ENCODE measurements at places on chromosomes 3 and 15.

DNA sequence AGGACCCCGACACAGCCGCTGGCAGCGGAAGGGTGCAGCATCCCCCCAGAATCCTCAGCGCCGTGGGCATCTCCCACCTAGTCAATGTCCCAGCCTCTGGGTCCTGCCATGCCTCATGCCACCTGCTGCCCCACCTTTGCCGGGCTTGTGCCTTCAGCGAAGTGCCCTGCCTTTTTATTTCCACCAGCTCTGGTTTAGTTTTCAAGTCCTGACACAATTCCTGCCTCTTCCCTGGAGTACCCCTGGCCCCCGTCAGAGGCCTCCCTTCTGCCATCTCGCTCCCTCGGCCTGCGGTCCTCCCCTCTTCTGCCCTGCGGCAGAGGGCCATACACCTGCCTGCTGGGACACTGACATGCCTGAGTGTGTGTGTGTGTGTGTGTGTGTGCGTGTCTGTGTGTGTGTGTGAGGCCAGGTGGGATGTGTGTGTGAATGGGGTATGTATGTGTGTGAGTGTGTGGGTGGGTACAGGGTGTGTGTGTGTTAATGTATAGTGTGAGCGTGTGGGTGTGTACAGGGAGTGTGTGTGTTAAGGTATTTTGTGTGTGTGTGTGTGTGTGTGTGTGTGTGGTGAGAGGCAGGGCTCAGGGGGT is 129.9 kb downstream of the SMAD6 start:
- DNase-seq, result no peak

DNA sequence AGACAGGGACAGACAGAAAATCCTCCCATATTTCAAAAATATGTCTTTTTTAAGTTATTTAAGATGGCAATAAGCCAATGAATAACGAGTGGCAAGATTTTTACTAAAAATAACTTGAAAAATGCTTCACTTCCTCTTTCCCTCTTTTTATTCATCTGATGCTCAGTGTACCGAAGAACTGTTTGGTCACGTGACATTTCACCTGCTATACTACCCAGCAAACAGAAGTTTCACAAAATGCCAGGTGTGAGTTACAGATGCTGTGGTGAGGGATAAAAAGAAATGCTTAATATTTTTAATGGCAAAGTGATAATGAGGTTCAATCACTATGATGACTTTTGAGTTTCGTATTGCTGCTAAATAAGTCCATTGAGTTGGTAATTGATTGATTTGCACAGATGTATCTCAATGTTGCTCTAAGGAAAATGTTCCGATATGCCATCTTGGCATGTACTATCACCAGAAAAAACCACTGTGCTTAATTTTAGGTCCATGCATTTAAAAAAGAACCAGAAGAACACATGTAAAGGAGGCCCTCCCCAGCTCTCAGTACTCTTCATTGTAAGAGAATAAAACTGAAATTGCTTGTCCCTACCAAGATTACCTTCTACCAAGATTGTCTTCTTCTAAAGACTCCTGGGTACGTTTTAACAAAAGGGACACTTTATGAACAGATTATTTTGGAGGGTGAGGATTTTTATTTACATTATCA is 26.0 kb upstream of the SEC62 start:
- DNase-seq, result peak; percentile 25

- no peak for DNase-seq
Measured at GRCh38 chr3:37569991-37570390, 291.7 kb upstream of the CTDSPL start.

DNA sequence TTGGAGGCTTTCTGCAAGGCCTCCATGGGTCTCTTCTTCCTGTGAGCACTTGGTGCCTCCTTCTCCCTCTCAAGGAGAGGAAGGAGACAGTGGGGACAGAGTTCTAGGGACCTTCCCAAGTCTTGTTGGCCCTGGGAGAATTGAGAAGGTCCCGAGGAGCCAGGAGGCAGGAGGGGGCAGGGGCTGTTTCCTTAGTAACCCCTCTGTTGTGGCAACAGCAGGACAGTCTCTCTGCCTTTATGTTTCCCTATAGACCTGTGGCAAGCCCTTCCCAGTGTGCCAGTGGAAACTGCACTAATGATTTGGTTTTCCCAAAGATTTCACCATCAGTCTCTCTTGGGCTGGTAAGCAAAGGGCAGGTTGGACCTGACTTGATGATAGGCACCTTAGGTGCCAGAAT is 87.8 kb upstream of the GALNT15 start:
- DNase-seq, result no peak

DNA sequence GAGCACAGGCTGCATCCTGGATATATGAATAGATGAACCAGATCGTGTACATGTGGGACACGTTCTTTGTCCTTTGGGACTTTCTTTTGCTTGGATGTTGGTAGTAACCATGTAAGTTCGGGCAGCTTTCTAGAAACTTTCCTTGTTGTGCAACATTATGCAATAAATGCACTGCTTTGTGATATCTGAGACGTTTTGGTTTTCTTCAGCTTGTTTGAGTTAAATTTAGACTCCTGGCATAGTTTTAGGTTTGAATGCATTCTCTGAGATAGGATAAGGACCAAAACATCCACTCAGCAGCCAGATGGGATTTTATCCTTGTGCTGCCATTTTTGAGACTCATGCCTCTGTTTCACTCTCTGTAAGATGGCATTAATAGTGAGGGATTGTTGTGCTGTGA is 158.9 kb downstream of the IGF1R start:
- DNase-seq, result no peak

- no peak for DNase-seq
Measured at GRCh38 chr3:54087581-54088410, 34.6 kb upstream of the CACNA2D3 start.

DNA sequence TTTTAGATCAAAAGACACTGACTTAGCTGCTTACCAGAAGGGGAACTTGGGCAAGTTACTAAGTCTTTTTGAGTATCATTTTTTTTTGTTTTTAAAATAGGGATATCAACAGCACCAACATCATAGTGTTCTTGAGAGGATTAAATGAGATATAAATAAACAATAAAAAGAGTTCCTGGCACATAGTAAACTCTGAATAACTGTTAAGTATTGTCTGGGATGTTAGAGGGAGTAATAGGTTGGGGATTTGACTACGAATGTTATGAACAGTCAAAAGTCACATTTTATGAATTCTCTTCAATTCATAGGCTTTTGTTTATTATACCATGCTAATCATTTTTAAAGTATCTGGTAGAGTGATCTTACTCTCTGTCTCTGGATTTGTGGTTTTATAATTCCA is 37.8 kb upstream of the FAH start:
- DNase-seq, result no peak

- no peak for DNase-seq
Measured at GRCh38 chr3:75395580-75396315, 268.4 kb upstream of the FRG2C start.

- no peak for DNase-seq
Measured at GRCh38 chr15:51460796-51461195, 119.3 kb downstream of the GLDN start.

GRCh38 chr3:105233010-105233409 is 133.7 kb upstream of the ALCAM start:
- no peak for DNase-seq
